WTC11 (cell line): ENCODE measurements at places on chromosomes 13 and 19.

- DNase-seq, result no peak
Measured at GRCh38 chr13:111665691-111666095, 345.3 kb downstream of the TEX29 start.

- peak; percentile 8 for DNase-seq
Measured at GRCh38 chr19:33472691-33473652, 48.6 kb downstream of the PEPD start.

GRCh38 chr19:5316138-5316537 lies 24.5 kb downstream of the PTPRS start:
- no peak for DNase-seq

- DNase-seq, result no peak
Measured at GRCh38 chr13:106473154-106473553, 62.3 kb downstream of the EFNB2 start.

DNA sequence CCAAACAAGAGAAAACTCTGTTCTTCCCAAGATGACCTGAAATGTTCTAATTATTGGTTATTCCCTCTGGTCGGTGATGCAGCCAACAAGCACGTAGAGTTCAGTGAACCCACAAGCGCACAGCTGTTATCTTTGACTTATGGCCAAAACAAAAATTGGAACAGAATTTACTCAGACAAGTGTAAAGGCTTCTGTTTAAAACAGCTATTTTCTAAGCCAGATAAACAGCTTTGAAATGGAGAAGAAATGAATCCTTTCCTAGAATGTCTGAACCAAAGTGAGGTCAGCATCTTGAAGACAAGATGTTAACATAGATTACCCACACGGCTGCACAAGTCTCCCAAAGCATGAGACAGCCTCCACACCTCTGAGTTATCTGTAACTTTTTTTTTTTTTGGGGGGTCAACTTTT lies 669.2 kb downstream of the DIAPH3 start:
- DNase-seq, result no peak

GRCh38 chr13:38135592-38135991 lies 214.1 kb upstream of the UFM1 start:
- no peak for DNase-seq

DNA sequence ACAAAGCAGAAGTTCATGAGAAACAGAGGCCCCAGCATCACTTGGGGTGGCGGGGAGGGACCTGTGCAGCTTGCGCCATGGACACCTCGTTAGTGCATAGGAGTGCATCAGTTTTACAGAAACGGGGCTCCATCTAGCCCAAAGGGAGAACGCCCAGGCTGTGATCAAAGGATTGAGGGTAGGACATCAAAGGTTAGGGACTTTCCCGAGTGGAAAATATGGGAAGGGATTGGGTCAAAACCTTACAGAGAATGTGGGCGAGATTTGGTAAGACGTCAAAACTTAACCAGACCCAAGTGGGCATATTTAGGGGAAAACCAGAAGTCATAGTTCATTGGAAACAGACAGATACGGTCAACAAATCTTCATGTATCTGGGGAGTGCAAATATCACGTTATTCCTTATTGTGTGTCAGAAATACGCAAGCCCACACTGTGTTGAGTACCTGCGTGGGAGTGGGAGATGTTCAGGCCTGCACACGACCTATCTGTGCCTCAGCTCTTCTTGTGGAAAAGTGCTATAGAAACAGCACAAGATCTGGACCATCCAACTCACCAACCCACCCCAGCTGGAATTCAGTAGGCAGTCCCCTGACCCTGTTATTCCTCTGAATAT lies 9.4 kb upstream of the GRAMD1A start:
- no peak for DNase-seq
